ENCODE measurements at places on chromosomes 16 and 17.

- no peak for DNase-seq
Measured at GRCh38 chr17:55466671-55467070, 44.6 kb downstream of the SMIM36 start.

DNA sequence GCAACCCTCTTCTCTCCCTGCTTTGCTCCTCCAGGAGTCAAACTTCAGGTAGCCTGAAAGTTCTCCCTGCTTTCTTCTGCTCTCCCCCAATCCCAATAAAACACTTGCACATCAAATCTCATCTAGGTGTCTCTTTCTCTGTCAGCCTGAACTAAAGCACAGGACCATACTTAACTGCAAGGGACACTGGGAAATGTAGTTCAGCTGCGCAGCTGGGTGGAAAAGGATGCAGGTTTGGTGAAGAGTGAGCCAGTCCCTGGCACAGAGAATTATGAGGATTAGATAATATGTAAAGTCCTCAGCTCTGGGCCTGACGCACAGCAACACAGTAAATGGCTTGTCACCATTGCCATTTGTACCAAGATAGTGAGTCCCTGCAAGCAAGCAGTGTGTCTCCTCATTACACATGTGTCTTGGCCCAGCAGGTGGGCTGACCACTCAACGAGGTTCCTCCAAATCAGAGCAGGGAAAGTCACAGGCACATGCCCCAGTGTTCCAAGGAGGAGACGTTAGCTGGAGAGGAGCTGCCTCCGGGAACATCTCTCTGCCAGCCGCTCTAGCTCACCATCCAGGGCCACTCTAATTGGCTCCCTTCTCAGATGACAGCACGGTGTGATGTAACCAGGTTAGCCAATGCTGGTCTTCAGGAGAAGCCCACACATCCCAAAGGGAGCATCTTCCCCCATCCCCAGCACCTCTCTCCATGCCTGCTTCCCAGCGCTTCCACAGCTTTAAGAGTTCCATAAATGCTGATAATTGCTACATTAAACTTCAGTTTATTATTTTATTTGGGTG lies 29.7 kb upstream of the IRX3 start:
- DNase-seq, result no peak

GRCh38 chr16:47507701-47508100 lies 46.6 kb downstream of the PHKB start:
- no peak for DNase-seq

- DNase-seq, result no peak
Measured at GRCh38 chr17:15478845-15479244, 11.4 kb upstream of the CDRT4 start.

GRCh38 chr17:31156326-31156725 lies 61.5 kb downstream of the NF1 start:
- DNase-seq, result no peak

DNA sequence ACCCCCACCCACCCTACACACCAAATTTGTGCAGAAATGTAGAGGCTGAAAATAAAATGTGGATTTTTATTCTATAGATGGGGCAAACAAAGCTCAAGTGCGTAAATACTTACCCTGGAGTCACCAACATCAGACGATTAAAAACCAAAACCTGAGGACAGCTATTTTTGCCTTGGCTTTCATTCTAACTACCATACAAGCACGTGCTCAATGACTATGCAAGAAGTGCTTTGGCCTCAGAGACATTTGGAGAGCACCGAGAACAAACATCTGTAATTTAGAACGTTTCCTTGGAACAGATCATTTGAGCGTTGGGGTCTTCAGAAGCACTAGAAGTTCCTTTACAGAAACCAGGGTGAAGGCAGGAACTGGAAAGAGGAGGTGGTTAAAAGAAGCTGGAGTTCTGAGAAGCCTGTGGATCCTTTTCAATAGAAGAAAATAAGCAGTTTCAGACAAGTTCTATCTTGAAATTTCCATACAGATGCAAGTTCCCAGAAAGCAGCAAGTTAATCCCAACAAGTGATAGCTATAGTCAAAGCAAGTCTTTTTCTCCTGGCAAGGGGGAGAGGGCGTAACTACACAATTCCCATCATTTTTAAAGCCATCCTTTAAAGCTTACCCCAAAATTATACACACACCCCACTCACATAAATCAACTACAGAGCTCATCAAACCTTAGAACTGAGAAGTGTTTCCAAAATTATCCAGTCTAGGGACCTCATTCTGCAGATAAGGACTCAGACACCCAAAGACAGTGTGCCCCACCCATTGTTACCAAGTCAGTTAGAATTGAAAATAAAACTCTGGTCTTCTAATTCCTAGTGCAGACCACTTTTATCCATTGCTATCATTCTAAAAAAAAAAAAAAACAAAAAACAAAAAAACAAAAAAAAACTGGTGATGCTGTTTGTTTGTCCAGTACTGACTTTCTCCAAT lies 29.6 kb upstream of the CDRT4 start:
- no peak for DNase-seq

All from MCF 10A (cell line).